ENCODE measurements at places on chromosomes 13 and 19.

- H3K27me3 ChIP-seq, result no peaks in the 10 kb centered on the region
- H3K27ac ChIP-seq, result no peak overlapping the region
- peaks cover 3% of the 10 kb centered on the region for H3K4me1 ChIP-seq
Observed at GRCh38 chr19:16457954-16458331, 13.8 kb downstream of the EPS15L1 start.

DNA sequence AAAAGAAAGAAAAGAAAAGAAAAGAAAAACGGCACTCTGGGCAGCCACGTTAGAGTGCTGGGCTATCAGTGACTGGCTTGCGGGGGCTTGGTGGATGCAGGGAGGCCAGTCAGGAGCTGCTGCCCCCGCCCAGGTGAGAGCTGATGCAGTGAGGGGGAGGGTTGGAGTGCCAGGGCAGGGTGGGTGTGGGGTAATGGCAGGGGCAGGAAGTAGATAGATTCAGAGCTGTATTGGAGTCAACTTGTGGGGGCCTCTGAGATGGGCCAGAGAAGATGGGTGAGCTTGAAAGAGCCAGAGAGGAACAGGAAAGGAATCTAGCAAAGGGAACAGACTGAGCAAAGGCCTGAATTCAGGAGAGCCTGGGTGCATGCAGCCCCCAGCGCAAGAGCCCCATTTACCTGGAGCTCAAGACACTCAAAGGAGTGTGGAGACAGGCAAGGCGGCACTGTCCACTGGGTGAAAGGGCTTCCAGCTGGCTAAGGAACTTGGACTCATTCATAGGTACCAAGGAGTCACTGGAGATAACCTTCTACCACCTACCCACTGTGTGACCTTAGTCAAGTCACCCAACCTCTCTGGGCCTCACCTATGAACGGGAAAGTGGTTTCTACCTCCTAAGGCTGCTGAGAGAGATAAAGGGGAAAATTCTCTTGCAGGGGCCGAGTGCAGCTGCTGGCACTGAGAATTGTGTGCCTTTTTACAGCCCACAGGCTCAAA, 20.2 kb downstream of the VSTM2B start:
- H3K27me3 ChIP-seq, result no peaks in the 10 kb centered on the region
- no peaks in the 10 kb centered on the region for H3K36me3 ChIP-seq
- H3K4me3 ChIP-seq, result no peak overlapping the region
- H3K27ac ChIP-seq, result no peak overlapping the region
- no peak for DNase-seq

DNA sequence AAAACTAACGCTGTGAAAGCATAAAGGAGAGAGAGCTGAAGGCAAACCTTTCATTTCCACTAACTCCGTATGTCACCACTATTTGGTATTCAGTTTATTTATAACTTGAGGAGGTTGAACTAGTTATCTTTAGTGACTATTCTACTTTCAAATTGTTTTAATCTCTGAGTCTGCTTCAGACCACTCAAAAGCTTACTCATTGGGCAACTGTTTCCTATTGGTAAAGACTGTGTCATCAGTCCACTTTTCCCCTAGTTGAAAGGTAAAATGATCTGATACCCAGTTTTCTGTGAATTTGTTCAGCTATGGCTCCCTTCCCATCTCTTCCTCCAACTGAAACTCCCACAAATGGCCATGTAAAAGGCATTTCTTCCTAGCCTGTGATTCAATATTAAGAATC, 39.1 kb downstream of the TEX26 start:
- no peaks in the 10 kb centered on the region for H3K27me3 ChIP-seq
- H3K27ac ChIP-seq, result no peak overlapping the region
- peaks cover 21% of the 10 kb centered on the region for H3K4me1 ChIP-seq
- no peaks in the 10 kb centered on the region for H3K36me3 ChIP-seq
- no peak for DNase-seq
- H3K4me3 ChIP-seq, result no peak overlapping the region

DNA sequence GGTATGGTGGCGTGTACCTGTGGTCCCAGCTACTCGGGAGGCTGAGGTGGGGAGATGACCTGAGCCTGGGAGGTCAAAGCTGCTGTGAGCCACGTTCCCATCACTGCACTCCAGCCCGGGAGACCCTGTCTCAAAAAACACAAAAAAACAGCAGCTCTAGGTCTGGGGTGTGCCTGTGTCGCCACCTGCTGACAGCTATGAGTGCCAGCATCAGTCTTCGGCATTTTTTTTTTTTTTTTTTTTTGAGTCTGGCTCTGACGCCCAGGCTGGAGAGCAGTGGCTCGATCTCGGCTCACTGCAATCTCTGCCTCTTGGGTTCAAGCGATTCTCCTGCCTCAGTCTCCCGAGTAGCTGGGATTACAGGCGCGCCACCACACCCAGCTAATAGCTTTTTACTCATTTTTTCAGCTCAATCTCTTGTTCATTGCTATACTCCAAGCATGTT, 10.1 kb downstream of the AP2S1 start:
- H3K27me3 ChIP-seq, result no peaks in the 10 kb centered on the region
- DNase-seq, result peak; percentile 68
- peak overlapping the region; percentile 45 for H3K27ac ChIP-seq
- H3K36me3 ChIP-seq, result peaks cover 1% of the 10 kb centered on the region

DNA sequence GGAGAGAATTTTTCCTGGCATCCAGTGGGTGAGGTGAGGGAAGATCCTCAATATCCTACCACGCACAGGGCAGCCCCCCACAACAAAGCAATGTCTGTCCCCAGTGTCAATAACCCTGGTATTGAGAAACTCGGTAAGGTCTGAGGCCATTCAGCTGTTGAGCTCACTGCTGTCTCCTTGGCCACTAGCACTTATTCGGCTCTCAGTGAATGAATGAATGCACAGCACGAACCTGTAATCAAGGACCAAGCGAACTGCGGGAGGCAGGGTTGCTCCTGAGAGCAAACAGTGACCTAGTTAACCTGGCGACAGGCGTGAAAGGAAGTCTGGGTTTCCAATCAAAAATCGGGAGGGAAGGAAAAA, 640 bp downstream of the ZSCAN5A start:
- H3K36me3 ChIP-seq, result no peaks in the 10 kb centered on the region
- peak overlapping the region; percentile 66 for H3K4me3 ChIP-seq
- no peak for DNase-seq
- H3K27me3 ChIP-seq, result no peaks in the 10 kb centered on the region
- peak overlapping the region; percentile 98 for H3K27ac ChIP-seq
